ENCODE measurements at places on chromosomes 3 and 15. TPM values are rescaled to one million over a fixed set of nuclear protein-coding genes. Genes with fewer than 3 reads are reported as not detected.

Gene PIF1
- total RNA-seq = 43.5 TPM

GRCh38 chr15:59282515-59283337 is 76.1 kb downstream of the LDHAL6B start:
- DNase-seq = no peak
- H3K27ac ChIP-seq = peak overlapping the region; percentile 97
- no peaks in the 10 kb centered on the region for H3K27me3 ChIP-seq
- H3K36me3 ChIP-seq = no peaks in the 10 kb centered on the region
- H3K4me3 ChIP-seq = peak overlapping the region; percentile 43

- H3K4me1 ChIP-seq = no peaks in the 10 kb centered on the region
- DNase-seq = no peak
Observed at GRCh38 chr3:11784971-11785377, 61.7 kb downstream of the TAMM41 start.

Gene CPNE9
- 0.07 TPM for total RNA-seq

GRCh38 chr3:33430571-33430970 is 9.6 kb downstream of the UBP1 start:
- no peaks in the 10 kb centered on the region for H3K36me3 ChIP-seq
- H3K4me1 ChIP-seq = peaks cover 30% of the 10 kb centered on the region
- no peak overlapping the region for H3K4me3 ChIP-seq
- H3K27me3 ChIP-seq = no peaks in the 10 kb centered on the region

DNA sequence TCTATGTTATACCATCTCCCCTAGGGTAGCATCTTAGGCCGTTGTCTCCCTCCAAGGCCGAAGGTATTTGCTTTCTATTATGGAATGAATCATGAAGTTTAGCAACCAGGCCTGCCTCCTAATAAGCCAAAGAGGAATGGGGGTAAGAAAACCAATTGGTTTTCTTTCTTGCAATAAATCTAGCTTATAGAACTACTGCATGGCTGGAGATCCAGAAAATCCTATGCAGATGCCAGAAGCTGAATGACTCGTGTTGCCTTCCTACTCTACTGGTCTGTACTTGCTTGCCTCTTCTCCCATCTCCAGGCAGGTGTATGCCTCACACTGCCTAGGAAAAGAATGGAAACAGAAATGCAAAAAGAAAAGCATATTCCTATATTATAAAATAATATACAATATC is 31.1 kb upstream of the IL16 start:
- H3K27ac ChIP-seq = no peak overlapping the region
- H3K36me3 ChIP-seq = no peaks in the 10 kb centered on the region
- H3K27me3 ChIP-seq = no peaks in the 10 kb centered on the region
- no peak for DNase-seq
- H3K4me1 ChIP-seq = no peaks in the 10 kb centered on the region

DNA sequence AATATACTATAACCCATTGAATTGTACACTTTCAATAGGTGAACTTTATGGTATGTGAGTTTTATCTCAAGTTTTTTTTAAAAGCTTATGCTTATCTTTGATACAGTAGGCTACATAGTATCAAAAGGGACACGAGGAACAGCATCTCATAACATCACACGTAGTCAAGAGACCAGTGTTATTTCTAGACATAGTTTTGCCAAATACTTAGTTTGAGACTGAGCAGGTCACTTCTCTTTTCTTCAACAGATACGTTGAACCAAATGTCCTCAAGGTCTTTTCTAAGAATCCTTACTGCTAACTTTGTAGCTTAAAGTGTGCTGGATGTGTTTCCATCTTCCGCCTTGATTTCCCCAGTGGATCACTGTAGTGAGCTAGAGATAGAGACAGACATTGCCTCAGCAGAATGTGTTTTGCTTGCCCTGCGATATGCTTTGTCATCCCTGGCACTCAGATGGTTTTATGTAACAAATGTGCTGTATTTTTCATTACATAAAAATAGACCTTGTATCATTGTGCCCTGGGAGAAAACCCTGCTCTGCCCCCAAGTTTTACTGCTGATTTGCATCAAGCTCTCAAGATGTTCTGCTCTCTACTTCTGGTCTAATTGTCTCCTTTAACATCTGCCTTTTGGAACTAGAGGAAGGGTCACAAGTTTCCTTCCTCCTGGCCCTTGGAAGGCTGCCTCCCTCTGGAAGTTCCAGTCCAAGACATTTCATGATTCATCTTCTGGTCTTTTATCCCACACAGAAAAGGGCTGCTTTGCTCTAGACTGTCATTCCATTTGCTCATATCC is 426.4 kb upstream of the RGMA start:
- no peaks in the 10 kb centered on the region for H3K4me1 ChIP-seq
- H3K27ac ChIP-seq = no peak overlapping the region
- H3K4me3 ChIP-seq = no peak overlapping the region
- H3K36me3 ChIP-seq = no peaks in the 10 kb centered on the region
- no peak for DNase-seq

Gene FGF7
- not detected for total RNA-seq

- no peaks in the 10 kb centered on the region for H3K27me3 ChIP-seq
- peak; percentile 71 for DNase-seq
- H3K4me1 ChIP-seq = peaks cover 79% of the 10 kb centered on the region
- peak overlapping the region; percentile 99 for H3K27ac ChIP-seq
- H3K4me3 ChIP-seq = no peak overlapping the region
Observed at GRCh38 chr15:89781055-89781454, 4.9 kb downstream of the MESP2 start.

GRCh38 chr15:34019369-34019990 is 19.5 kb downstream of the AVEN start:
- H3K27me3 ChIP-seq = no peaks in the 10 kb centered on the region
- H3K4me3 ChIP-seq = no peak overlapping the region
- DNase-seq = no peak
- H3K27ac ChIP-seq = no peak overlapping the region
- H3K4me1 ChIP-seq = no peaks in the 10 kb centered on the region
- no peaks in the 10 kb centered on the region for H3K36me3 ChIP-seq

Gene CCK
- not detected for total RNA-seq

DNA sequence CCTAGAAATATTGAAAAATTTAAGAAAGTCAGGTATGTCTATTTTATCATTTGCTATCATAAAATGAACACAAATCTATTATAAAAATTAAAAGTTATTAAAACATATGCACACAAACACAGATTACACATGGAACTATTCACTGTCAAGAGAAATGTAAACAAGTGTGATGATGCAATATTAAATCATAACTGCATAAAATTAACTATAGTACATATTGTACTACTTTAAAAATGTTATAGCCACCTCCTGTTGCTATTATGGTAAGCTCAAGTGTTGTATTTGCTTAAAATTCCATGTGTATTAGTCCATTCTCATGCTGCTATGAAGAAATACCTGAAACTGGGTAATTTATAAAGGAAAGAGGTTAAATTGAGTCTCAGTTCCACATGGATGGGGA is 54.7 kb upstream of the CMC1 start:
- peak; percentile 13 for DNase-seq
- peaks cover 6% of the 10 kb centered on the region for H3K4me1 ChIP-seq

Gene CFAP91
- 0.17 TPM for total RNA-seq

Gene KNL1
- total RNA-seq = 33.8 TPM

- no peak for DNase-seq
- no peak overlapping the region for H3K4me3 ChIP-seq
- no peaks in the 10 kb centered on the region for H3K27me3 ChIP-seq
- H3K4me1 ChIP-seq = 0 out of 2 replicates have a peak, but pooled peaks cover 4% of the 10 kb centered on the region
- H3K36me3 ChIP-seq = no peaks in the 10 kb centered on the region
- no peak overlapping the region for H3K27ac ChIP-seq
Observed at GRCh38 chr3:113910966-113911365, 36.8 kb upstream of the ZDHHC23 start.

Gene ZBTB11
- 27.6 TPM for total RNA-seq

Gene SNUPN
- total RNA-seq = 13.5 TPM

DNA sequence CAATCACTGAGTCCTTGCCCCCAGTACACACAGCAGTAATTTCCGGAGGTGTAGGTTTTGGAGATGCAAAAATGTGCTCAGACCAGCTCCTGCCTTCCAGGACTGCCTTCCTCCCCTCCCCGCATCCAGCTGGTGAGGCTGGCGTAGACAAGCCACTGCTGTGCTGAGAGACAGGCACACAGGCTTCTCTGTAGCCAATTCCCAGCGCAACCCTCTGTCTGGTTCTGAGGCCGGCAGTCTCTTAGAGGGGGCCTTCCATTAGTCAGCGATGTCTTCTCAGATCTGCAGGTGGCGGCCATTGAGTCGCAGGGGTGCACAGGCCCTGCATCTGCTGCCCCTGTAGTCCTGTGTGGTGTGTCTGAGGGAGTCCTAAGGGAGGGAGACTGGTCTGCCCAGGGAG is 114.4 kb downstream of the DNAJB8 start:
- no peaks in the 10 kb centered on the region for H3K27me3 ChIP-seq
- no peak overlapping the region for H3K27ac ChIP-seq
- H3K36me3 ChIP-seq = no peaks in the 10 kb centered on the region
- DNase-seq = no peak
- no peak overlapping the region for H3K4me3 ChIP-seq

Gene CLK3
- total RNA-seq = 56.2 TPM

GRCh38 chr15:63487076-63487757 is 17.2 kb upstream of the USP3 start:
- peak; percentile 79 for DNase-seq
- H3K27ac ChIP-seq = no peak overlapping the region
- peaks cover 15% of the 10 kb centered on the region for H3K4me1 ChIP-seq
- H3K4me3 ChIP-seq = no peak overlapping the region
- H3K36me3 ChIP-seq = no peaks in the 10 kb centered on the region

GRCh38 chr15:82803793-82804574 is 1.9 kb downstream of the FSD2 start:
- H3K27ac ChIP-seq = no peak overlapping the region
- no peak for DNase-seq
- no peaks in the 10 kb centered on the region for H3K36me3 ChIP-seq
- no peak overlapping the region for H3K4me3 ChIP-seq
- H3K27me3 ChIP-seq = peaks cover 3% of the 10 kb centered on the region

Measured in PC-3 (cell line).